ENCODE measurements at places on chromosomes 5 and 9. TPM values are rescaled to one million over a fixed set of nuclear protein-coding genes. Genes with fewer than 3 reads are reported as not detected.

ITGA2 gene
- total RNA-seq = 14.7 TPM

LCN9 gene
- total RNA-seq = not detected

NAIP gene
- total RNA-seq = 4.2 TPM

LCN15 gene
- not detected for total RNA-seq

RMI1 gene
- 10.2 TPM for total RNA-seq

BTNL8 gene
- total RNA-seq = not detected

FOXD4L4 gene
- total RNA-seq = 0.08 TPM

SLC6A7 gene
- total RNA-seq = not detected

NR6A1 gene
- total RNA-seq = 0.52 TPM

SRD5A1 gene
- 5.2 TPM for total RNA-seq

All from epithelial cell of alveolus of lung (primary cell).